DMS153 (cell line): ENCODE measurements at places on chromosomes 16 and 17.

DNA sequence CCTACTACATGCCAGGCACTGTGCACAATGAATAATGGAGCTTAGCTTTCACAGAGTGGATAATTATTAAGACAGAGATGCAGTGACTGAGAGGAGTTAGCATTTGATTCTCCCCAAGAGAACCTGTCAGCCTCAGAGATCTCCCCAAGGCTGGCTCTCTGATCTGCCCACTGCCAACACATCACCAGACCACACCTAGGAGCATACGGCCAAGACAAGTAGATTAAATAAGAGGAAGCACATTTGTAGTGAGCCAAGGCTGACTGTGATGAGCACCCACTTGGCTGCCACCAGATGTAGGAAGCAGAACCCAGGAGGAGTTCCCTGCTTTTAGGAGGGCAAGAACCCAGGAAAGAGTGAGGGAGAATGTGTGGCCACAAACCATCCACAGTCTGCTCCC lies 130.1 kb downstream of the SPACA3 start:
- DNase-seq: no peak

DNA sequence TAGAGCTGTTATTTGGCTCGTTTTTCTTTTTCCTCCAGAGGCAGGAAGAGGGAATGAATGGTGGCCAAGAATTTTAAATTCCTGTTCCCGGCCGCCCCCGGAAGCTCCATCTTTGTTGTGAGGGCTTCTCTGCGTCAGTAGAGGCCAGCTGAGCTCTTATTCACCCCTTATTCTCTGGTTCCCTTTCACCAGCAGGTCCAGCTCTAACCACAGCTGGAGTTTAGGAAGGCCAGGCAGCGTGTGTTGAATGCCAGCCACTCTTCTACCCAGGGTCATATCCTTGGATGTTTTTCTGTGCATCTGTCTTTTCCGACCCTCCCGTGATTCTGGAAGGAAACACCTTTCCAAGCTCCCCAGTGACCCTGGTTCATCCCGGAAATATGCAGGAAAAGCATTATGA lies 570.5 kb downstream of the WWOX start:
- no peak for DNase-seq

DNA sequence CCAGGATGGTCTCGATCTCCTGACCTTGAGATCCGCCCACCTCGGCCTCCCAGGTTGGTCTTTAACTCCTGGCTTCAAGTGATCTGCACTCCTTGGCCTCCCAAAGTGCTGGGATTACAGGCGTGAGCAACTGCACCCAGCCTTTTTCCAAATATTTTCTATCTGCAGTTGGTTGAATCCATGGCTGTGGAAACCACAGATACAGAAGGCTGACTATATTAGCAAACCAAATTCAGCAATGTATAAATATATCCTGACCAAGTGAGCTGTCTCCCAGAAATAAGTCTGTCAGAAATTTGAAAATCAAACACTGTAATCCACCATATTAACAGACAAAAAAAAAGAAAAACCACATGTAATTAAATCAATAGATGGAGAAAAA lies 9.6 kb downstream of the CFDP1 start:
- no peak for DNase-seq

DNA sequence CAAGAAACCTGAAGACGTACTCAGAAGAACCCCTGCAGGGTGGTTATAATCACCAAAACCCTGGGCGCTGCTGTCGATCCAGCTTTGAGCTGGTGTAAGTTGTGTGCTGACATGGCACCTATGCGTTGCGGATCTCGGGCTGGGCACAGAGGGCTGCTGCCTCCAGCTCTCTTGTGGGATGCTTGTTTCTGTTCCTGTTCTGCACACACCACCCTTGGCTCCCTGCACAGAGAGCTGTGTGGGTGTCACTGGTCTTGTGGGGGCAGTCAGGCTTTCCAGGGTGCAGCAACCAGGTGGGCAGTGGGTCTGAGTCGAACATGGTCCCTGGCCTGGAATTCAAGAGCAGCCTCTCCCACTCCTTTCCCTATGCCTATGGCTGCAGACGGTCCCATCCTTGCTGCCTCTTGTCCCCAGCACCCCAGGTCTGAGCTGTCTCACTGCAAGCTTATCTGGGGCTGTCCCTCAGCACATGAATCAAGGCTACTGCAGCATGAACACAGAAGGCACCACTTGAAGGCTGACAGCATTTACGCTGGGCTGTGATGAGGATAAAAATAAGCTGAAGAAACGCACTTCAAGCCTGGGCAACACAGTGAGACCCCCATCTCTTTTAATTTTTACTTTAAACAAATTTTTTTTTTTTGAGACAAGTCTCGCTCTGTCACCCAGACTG lies 20.1 kb downstream of the ZNF276 start:
- DNase-seq: no peak

DNA sequence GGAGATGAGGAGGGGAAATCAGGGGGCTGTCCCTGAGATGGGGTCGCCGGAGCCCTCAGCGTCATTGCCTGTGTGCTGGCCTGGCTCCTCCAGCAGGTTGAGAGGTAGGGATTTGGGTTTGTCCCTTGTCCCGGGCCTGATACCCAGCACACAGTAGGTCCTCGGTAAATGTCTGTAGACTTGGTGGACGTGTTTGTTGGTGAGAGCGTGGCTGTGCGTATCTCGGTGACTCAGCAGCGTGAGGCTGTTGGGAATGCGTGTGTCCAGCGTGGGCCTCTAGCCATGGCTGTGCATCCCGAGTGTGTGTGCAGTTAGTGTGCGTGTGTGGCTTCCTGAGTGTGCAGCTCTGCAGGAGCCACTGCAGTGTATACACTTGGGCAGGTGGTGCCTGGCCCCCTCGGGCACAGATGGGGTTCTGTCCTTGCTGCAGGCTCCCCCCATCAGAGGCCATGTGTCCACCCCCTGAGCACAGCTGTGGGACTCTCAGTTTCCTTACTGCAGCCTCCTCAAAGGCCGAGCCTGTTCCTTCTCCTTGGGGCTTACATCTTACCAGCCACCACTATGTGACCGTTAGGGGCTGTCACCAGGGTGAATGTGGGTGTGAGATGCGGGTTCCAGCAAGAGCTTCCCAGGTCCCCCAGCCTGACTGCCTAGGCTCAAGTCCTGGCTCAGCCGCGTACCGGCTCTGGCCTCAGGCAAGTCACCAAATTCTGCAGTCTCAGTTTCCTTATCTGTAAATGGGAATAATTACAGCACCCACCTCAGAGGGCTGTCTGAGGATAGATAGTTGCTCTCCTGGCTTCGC lies 5.7 kb downstream of the NECAB2 start:
- DNase-seq: no peak

- no peak for DNase-seq
Observed at GRCh38 chr17:79842136-79842655, 3.0 kb upstream of the CBX4 start.

DNA sequence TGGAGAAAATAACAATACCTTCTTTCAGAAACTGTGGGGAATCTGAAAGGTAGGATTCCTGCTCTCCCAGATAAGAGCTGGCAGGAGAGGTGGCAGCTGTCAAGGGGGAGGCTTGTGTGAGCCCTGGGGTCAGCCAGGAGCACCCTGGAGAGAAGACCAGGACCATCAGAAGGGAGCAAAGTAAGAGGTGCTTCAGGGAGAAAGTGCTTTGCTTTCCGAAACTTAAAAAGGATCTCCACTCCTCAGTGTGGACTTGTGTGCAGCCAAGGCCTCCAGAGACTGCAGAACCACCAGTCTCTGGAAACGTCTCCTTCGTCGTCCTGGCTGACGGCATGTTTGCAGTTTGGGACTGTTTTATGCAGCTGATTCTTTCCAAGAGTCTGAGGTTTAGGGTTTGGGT lies 13.7 kb upstream of the SOX9 start:
- no peak for DNase-seq

DNA sequence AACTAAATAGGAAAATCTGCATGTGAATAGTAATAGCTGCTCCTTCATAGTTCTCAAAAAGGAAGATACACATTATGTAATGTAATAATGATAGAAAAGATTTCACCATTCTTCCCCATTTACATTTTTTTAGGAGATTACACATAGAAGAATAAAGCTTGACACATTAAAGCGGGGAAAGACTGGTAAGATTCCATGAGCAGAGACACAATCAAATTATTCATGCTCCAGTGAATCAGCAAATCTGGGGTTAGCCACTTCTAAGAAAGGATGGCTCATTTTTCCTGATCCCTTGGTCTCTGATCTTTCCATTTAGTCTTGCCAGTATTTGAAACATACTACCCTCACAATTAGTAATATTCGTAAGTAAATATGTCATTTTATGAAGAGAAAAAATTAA lies 81.9 kb downstream of the CA4 start:
- DNase-seq: no peak

GRCh38 chr16:67555795-67556212 lies 6.5 kb upstream of the CTCF start:
- no peak for DNase-seq

DNA sequence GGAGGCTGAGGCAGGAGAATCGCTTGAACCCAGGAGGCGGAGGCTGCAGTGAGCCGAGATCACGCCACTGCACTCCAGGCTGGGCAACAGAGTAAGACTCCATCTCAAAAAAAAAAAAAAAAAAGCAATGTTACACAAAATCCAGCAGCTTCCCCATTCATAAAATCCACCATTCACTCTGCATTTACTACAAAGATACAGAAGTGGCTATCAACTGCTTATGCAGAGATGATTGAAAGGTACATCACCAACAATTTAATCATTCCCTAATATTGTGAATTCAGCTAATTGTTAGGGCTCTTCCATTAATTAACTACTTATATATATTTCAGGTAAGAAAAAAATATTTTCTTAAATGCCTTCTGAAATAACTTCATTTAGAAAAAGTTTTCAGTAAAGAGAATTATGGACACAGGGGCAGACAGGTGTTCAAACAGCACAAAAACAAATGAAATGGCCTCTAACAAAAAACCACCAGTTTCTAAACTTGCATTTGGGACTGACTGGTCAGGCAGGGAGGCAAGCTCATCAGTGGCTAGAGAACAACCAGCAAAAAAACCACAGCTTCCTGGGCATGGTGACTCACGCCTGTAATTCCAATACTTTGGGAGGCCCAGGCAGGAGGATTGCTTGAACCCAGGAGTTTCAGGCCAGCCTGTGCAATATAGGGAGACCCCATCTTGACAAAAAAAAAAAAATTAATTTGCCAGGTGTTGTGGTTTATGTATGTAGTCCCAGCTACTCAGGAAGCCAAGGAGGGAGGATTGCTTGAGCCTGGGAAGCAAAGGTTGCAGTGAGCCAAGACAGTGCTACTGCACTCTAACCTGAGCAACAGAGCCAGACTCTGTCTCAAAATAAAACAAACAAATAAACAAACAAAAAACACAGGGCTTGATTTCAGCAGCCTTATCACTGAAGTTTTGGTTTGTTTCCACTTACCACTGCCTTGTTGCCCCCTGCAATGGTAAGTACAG lies 26.3 kb downstream of the ERN1 start:
- DNase-seq: peak; percentile 10

DNA sequence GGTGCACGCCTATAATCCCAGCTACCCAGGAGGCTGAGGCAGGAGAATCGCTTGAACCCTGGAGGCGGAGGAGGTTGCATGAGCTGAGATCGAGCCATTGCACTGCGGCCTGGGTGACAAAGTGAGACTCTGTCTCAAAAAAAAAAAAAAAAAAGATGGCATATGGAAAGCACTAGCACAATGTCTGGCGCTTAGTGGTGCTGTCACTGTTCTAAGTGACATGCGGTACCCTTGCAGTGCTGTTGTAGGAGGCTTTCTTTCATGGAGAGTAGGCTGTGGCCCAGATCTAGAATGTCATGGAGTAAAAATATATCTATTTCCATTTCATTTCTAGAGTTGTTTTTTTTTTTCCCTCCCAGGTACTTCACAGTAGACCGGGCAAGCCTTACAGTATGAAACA lies 14.6 kb upstream of the METTL9 start:
- DNase-seq: no peak

DNA sequence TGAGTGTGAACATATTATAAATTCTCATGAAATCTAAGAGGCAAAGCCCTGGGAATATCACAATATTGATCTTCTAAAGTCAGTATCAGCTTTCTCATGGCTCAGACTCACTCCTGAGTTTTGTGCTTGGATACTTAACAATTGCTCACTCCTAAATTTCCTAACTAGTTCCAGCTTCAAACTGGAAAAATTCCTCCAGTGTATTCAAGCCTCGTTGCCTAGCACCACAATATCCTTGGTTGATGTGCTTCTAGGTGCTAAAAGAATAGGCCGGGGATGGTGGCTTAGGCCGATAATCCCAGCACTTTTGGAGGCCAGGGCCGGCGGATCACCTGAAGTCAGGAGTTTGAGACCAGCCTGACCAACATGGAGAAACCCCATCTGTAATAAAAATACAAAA lies 62.5 kb downstream of the XYLT1 start:
- no peak for DNase-seq

DNA sequence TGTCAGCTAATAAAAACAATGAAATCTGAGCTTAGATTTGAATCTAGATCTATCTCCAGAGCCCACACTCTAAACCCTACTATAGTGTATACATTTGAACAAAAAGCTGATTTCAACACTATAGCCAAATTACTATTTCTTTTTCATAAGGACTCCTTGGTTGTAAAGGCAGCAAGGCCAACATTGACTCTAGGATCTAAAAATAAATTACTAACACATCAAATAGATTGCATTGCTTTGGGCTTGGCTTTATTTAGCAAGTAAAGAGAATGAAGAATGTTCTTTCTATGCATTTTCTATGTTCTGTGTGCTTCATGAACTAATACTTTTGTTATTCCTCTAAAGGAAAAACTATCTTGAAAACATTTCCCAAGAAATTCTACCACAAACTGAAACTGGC lies 5.3 kb downstream of the GOSR1 start:
- DNase-seq: no peak

DNA sequence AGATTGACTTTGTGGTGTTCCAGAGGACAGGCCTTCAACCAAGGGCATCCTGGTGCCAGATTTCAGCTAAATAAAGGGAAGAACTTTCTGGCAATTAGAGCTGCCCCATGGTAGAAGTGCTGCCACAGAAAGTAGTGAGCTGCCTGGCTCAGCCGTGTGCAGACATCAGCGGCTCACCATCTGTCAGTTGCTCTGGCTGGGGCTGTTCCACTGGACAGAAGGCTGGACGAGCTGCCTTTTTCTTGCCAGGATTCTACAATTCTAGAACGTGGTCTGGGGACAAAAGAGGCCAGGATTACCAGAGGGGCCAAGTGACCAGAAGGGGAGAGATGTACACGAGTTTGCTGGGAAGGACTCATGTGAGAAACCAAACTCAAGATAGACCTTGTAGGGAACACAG lies 107.0 kb upstream of the RPL38 start:
- no peak for DNase-seq

DNA sequence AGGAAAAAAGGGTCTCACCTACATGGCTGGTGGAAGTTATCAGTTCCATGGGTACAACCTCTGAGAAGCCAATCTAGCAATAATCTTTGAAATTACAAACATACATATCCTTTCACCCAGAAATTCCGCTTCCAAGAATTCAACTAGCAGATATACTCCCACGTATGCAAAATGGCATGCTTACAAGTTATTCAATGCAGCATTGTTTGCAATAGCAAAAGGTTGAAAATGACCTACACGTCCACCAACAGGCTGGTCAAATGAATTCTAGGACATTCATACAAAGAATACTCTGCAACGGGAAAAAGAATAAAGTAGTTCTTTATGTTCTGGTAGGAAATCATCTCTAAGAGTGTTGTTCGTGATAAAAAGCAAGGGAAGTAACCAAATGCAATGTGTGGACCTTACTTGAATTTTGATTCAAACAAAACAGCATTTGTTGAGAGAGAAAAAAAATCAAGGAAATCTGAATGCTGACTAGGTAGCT lies 63.7 kb upstream of the NLK start:
- DNase-seq: no peak
